Activated T-helper 17 cell treated with anti-CD3 and anti-CD28 coated beads, Interleukin-2, amount 50 U/mL, for 72 hours (primary cell): ENCODE measurements at places on chromosomes 6 and 20. TPM values are rescaled to one million over a fixed set of nuclear protein-coding genes. Genes with fewer than 3 reads are reported as not detected.

FRMD1 gene
- not detected for total RNA-seq

MYL9 gene
- 4.4 TPM for total RNA-seq

GRCh38 chr20:54514028-54514607 lies 38.7 kb downstream of the DOK5 start:
- ATAC-seq: no peak

DNA sequence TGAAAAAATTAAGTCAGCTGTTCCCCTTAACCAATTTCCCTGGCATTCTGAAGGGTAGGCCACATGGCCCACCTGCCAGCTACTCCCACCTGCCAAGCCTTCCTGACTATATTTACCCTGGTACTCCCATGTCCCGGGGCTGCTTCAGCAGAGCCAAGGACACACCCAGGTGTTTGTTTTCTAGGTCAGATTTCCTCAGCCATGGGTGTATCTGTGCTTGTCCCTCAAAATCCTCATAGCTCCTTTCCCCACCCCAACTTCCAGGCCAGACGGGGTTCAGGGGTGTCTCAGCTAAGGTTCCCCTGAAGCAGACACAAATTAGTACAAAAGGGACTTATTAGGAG lies 139.4 kb upstream of the CDYL start:
- ATAC-seq: no peak

DNA sequence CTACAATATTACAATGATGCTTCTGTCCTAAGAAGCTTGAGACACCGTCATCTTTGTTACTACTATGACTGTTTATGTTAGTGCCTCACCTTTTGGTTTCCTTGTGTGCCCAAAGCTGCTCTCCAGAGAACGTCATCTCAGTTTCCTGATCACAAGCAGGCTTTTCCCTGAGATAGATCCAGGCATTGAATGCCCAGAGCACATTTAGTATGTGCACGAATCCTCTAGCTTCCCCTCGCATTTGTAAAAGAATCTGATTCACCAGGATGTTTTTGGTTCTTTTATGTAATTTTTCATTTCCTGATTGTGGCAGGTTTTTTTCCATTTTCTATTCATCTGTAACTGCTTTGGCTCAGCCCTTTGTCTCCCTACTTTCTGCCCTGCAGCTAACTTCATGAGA lies 100.2 kb upstream of the TMEM181 start:
- peak; percentile 19 for ATAC-seq

GRCh38 chr20:5126512-5127203 lies at the start of gene CDS2:
Gene CDS2, plus strand, starts transcription at chr20:5127008. Its CDS starts 85 bp downstream, at chr20:5127093.
- ATAC-seq: peak; percentile 90

- ATAC-seq: no peak
Measured at GRCh38 chr6:91164105-91164504, 577.2 kb upstream of the MAP3K7 start.

GRCh38 chr6:136959471-136959891 lies 37.4 kb downstream of the SLC35D3 start:
- ATAC-seq: no peak

GRCh38 chr20:48831718-48832404 lies 4.1 kb upstream of the PREX1 start:
- ATAC-seq: no peak

GRCh38 chr20:50360218-50360672 lies 149.9 kb upstream of the PTPN1 start:
- no peak for ATAC-seq

- ATAC-seq: peak; percentile 57
Measured at GRCh38 chr20:50111120-50111828, 1.7 kb downstream of the UBE2V1 start.

DNA sequence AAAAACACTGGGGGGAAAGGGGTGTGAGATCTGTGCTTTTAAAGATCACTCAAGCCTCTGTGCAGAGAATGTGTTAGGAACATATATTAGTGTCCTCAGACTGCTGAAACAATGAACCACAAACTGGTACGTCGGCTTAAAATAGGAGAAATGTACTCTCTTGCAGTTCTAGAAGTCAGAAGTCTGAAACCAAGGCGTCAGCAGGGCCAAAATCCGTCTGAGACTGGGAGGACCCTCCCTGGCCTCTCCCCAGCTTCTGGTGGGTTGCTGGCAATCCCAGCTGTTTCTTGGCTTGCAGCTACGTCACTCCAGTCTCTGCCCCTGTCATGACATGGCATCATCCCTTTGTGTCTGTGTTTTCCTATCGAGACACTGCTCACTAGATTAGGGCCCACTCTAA lies 3.9 kb downstream of the CDH26 start:
- ATAC-seq: no peak
